ENCODE measurements at places on chromosomes 3 and 15.

- DNase-seq = no peak
These were observed 4.5 kb upstream of the IL17RC start for GRCh38 chr3:9912294-9912935.

- DNase-seq = no peak
These were observed 374.9 kb upstream of the LRRC3B start for GRCh38 chr3:26247712-26248111.

DNA sequence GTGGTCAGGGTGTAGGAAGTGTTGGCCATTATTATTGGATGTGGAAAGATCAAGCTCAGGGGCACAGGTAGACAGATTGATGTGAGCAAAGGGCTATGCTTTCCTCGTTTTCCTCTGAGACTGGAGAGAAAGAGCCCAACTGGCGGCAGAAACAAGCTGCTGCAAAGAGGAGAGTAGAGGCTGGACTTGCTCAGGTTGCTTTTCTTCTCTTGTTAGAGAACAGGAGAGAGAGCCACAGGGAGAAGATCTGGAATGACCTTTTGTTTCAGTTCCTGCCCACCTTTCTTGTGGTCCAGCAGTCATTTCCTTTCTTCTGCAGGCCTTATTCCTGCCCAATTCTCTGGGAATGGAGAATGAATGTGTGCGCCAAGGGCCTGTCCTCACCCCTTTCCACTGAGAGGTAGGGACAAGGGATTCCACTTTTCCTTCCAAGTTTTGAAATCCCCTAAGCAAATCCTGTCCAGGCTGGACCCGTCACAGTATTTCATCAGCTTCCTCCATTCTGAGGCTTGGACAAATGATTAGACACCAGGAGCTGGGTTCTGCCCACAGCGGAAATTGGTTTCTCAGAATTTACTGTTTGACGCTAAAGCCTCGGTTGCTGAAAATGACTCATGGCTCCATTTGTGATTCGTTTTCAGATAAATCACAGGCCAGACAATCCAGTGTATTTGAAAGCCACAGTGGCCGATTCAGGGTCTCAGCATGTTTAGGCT lies 16.1 kb downstream of the ZNF80 start:
- DNase-seq = peak; percentile 38

DNA sequence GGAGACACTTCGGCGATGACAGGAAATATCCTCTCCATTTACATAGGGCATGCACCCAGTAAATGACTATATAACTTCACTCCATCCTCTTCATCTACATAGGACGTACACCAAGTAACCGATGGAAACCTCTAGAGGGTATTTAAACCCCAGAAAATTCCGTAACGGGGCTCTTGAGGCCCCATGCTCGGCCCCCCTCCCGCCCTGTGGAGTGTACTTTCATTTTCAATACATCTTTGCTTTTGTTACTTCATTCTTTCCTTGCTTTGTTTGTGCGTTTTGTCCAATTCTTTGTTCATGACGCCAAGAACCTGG lies 7.5 kb upstream of the FAM107A start:
- no peak for DNase-seq

DNA sequence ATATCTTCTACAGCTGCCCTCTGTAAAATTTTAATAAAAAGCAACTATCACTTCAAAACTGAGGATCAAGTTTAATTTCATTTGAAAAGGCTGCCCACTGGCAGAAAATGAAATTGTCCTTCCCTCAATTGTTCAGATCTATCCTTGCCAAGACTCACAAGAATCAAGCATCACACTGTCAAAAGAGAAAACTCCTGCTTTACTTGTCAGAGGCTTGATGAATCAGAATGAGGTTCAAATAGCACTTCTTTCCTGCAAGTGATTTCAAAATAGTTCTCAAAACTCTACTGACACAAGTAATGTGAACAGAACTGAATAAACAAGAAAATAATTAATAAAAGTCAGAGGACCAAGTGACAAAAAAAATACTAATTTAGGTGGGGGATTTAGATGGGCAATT lies 70.6 kb downstream of the GOLIM4 start:
- DNase-seq = no peak

DNA sequence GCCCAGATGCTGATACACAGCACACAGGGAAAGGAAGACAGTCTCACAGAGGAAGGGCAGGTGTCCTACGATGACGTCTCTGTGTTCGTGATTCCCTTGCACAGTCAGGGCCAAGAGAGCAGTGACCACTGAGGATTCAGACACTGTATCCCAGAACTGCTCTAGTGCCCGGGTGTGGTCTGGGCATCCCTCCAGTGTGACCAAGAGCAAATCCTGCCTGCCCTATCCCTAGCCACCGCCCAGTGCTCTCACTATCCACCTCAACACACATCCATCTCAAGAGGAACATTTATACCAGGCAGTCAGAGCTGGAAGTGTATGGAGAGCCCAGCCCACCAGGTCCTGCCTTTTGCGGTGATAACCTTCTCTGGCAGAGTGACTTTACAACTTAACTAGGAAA lies 4.1 kb downstream of the PPM1M start:
- no peak for DNase-seq

GRCh38 chr15:25325187-25325586 lies 113.6 kb downstream of the UBE3A start:
- DNase-seq = no peak
